Mesenchymal stem cell (in vitro differentiated cells and primary cell): ENCODE measurements at places on chromosomes 7 and 10.

DNA sequence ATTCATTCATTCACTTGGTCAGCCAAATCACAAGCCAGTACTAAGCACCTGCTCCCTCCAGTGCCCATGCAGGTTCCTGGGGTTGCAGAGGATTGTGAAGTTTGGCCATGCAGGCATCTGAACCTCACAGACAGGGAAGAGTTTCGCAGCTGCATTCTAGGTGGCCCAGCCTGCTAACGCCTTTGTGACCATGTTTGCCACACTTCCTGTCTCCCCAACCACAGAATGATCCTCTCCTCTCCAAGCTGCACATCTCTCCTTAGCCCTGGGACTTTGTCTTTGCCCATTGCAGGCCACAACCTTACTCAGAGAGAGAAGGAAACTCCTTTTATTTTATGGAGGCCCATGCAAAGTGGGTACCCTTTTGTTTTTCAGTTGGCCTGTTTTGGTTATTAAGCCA is 31.8 kb downstream of the EPDR1 start:
- DNase-seq: no peak

DNA sequence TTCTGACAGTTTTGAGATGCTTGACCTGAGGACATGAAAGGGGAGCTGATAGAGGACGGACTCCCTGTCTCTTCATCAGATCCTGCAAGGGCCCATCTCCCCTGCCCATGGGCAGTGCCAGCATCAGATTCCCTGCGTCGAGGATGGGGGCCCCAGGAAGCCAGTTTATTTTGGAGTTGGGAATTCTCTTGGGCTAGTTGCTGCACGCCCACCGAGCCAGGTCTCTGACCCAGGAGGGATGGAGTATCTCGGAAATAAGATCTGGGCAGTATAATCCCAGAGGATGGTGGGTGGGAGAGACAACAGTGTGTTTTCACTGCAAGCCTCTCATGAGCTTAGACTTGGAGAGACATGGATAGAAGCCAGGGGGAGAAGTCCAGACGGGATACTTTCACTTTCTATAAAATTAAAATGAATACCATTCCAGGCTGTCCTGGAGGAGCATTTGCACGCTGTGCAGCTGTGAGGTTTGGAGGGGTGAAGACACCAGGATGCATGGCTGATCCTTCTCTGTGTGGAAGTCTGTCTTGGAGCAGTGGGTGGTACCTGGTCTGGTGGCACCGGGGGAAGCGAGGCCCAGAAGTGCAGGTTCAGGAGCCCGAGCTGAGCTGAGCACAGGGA is 25.8 kb downstream of the DOCK1 start:
- DNase-seq: no peak

DNA sequence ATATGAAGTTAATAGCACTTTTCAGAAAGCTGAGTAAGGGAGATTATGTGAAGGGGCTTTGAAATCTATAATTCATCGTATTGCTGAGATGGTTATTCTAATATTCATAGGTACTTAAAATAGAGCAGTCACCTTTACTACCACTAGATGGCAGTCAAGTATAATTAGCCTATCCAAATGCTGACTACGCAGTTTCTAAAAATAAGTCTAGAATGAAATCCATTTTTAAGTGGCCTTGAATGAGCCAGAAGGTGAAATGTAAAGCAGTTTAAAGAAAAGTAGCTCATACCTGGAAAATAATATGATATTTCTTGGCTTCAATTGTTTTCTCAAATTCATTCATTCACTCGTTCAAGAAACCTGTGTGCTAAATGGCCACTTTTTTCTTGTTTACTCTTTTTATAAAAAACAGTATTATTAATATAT is 1277.1 kb downstream of the GATA3 start:
- peak; percentile 58 for DNase-seq

GRCh38 chr7:2955269-2955668 is 88.4 kb downstream of the CARD11 start:
- no peak for DNase-seq

DNA sequence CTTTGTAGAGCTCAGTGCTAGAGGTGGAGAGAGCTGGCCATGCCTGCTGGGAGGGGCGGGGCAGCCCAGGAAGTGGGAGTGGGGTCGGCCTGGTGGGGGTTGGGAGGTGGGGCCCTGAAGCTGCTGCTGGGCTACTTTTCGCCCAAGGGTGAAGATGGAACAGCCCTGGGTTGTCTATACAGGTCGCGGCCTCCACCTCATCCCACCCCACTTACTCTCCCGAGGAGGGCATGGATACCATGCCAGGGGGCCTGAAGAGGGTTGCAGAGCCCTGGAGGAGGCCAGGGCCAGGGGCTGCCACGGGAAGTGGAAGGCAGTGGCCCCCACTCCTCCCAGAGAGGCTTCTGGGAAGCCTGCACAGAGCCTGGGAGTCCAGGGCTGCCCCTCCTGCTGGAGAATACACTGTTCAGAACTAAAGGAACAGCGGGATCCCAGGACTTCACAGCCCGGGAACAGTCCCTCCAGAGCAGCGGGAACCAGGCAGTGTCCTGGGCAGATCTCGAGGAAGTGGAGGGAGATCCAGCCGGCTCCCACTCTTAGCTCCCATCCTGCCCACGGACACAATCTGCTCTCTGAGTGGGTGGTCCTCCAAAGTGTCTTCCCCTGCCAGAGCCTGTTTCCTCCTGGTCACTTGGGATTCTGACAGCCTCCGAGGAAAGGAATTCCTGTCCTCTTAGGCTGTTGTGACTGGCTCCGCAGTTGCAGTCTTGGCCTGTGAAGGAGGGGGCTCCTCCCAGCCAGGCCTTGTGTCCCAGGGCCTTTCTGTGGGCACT is 23.5 kb downstream of the MAT1A start:
- no peak for DNase-seq

DNA sequence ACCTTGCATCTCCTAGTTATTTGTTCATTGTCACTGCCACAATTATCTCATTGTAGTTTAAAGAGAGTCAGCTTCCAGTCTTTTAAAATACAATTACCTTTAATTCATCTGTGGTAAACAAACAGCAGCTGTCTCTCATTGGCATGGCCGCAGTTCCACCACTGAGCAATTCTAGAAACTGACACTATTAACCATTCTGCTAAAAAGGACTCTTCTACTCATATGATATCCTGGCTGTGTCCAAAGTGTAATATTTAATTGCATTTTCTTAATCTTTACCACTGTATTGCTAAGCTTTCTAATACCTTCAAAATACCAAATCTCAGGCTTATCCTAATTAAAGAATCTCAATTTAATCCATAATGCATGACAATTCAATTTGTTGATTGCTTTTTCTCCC is 639.0 kb downstream of the AUTS2 start:
- DNase-seq: no peak

DNA sequence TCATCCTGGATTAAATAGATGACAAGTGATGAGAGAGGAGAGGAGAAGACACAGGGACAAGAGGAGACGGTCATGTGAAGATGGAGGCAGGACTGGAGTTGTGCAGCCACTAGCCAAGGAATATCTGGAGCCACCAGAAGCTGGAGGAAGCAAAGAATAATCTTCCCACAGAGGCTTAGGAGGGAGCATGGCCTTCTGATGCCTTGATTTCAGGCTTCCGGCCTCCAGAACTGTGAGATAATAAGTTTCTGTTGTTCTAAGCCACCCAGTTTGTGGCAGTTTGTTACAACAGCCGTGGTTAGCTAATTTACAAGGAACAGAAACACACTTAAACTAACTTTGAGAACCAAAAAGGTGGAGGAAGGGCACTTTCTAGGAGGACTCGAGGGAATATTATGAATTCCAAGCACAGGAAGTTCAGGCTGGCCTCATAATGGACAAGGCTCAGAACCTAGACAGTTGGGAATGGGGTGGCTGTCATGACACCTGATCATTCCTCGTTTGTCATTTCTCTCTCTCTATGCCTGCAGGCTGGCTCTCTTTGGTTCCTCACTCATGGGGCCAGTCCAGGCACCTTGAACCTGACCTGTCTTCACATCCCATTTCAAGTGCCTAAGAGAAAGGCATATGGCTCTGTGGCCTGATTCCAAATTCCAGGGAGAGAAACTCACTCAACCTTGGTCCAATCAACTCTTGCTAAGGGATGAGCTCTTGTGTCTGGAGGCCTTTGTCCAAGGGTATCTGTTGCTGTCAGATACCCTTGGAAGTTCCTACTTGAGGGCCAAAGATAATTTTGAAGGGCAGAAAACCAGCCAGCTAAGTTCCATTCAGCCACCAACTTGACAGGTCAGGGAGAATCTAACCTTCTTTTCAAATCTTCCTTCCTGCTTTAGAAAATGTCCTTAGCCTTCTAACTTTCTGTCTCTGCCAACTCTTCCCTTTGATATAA is 33.5 kb upstream of the PDZD8 start:
- DNase-seq: no peak

DNA sequence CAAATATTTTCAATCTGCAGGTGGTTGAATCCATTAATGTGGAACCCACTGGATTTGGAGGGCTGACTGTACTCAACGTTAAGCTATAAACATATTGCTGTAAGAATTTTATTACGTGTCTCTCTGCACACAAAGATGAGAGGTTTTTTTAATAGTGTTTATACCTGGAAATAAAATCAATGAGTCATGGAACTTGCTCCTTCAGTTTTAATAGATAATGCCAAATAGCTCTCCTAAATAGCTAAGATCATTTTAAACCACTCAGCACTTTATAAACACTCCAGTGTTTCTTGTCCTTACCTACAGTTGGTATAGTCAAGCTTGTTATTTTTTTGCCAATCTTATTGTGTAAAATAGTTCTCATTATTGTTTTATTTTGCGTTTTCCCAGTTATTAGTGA is 455.6 kb upstream of the FZD8 start:
- DNase-seq: no peak

GRCh38 chr7:35988105-35988504 is 164.9 kb upstream of the EEPD1 start:
- no peak for DNase-seq

DNA sequence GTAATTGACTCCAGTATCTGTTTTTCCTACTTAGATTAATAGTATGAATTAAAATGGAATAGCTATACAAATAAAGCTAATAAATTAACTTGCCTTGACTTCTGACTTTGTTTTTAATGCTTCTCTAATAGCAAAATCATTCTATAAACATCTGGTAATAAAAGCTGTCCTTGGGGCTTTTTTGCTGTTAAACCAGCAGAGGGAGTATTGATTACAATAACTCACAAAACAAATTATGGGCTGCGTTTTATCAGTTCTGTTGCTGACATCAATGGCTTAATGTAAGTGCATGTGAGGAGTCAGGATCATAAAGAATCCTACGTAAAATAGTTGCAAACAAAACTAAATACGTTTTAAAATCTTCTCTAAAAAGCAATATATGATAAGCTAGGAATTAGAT is 667.8 kb downstream of the PCDH15 start:
- peak; percentile 1 for DNase-seq

GRCh38 chr7:131109759-131110296 is 217.8 kb upstream of the MKLN1 start:
- peak; percentile 91 for DNase-seq

- DNase-seq: peak; percentile 79
These were observed 13.5 kb downstream of the CRYGN start for GRCh38 chr7:151426441-151426903.

DNA sequence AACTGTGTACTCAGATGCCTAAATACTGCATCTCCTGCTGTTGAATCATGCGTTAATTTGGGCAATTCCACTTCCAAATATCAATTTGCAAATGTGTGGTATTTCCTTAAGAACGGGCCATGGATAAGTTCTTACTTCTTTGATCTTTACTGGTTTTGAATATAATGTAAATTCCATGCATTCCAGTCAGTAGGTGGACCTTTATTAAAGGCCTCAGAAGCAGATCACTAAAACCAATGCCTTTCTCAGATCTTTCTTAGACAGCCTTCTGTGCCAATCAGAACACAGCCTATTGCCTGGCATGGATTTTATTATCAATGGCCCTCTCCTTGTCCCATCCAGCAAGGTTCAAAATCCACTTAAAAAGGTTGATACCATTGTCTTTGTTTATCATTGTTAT is 21.5 kb upstream of the POM121L12 start:
- DNase-seq: no peak

- no peak for DNase-seq
These were observed 154.1 kb downstream of the C10orf105 start for GRCh38 chr10:71565284-71566000.

DNA sequence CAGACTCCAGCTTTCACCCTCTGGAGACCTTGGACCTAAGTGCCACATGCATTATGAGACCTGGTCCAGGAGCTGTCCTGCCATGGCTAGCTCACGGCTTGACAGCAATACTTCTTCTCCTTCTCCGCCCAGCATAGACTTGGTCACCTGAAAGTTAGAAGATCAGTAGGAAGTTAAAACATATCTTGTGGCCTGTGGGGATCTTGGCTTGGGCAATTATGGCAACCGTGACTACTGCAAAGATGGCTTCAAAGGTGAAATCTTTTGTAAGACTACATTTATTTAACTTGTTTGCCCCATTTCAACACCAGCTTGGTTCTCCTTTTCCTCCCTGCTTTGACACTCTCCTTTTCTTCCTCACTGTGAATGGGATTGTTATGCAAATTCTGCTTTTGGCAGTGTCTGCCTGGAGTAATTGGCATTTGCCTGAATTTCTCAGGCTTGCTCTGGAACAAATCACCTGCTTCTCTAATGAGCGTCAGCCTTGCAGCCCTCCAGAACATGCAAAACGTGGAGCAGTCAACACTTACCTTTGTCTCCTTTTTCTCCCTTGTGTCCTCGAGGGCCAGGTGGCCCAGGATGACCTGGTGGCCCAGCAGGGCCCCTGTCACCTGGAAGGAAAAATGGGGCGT is 53.4 kb downstream of the COL17A1 start:
- no peak for DNase-seq

DNA sequence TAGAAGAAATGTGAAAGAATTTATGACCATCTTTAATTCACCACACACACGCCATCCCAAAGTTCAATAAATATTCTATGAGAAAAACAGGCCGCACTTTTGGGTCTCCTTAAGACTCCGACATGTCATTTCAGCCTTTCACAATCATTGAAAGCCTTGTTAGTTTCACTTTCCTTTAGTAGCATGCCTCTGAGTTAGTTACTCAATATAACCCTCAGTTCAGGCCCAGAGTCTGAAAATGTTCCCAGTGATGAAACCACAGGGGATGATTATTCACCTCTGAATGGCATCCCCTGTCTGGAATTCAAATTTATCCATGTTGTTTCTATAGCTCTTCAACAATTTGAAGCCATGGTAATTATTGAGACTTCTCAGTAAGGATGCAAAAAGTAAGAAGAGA is 278.1 kb upstream of the NRP1 start:
- peak; percentile 84 for DNase-seq

GRCh38 chr7:131773413-131773812 is 217.0 kb upstream of the PODXL start:
- DNase-seq: no peak

DNA sequence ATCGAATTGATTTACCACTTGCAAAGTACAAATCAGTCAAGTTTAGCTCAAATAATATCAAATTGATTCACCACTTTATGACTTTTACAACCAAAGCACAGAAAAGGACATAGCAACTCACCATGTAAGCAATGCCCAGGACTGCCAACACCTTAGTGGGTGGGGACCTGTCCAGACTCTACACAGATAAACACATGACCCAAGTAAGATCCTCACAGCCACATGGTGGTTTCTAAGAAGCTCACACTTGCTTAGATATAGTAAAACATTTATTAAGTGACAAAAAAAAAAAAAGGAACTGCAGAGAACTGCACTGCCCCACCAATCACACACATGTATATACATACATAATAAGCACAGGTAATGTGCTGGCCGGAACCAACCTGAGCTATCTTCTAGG is 116.2 kb downstream of the SLC25A13 start:
- DNase-seq: no peak
